ENCODE measurements at places on chromosomes 7 and 10.

DNA sequence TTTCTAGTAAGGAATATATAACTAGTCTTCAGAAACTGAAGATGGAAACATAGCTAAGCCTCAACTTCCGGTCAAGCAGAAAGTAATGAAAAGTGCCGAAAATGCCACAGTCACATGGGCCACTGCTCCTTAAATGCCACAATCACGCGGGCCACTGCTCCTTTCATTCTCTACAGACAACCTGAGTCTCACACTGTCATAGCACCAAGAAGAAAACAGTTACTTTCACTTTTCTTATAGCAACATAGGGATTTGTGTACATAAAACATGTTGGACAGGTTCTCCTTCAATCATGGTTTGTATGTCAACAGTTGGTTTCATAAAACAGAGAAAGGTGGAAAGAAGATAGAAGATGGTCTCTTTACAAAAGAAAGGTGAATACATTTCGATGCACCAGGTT, 48.6 kb upstream of the NOBOX start:
- DNase-seq, result no peak

DNA sequence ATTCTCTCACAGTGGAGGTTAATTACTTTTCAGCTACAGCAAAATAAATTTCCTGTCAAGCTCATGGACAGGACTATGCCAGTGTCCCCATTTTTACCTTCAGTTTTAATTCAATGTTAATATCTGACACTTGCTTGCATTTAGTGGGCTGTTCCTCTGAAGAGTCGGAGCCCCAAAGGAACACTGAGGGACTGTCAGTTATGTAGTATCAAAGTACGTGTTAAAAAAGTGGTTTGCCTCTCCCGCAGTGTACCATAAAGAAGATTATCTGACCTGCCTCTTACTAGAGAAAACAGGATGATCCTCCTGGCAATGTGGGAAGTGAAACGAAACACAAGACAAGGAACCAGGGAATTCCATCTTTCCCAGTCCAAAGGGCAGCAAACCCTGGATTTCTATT, 1010.9 kb upstream of the PHF14 start:
- no peak for DNase-seq

- DNase-seq, result peak; percentile 82
Measured at GRCh38 chr10:83140811-83141210, 998.5 kb upstream of the GHITM start.

DNA sequence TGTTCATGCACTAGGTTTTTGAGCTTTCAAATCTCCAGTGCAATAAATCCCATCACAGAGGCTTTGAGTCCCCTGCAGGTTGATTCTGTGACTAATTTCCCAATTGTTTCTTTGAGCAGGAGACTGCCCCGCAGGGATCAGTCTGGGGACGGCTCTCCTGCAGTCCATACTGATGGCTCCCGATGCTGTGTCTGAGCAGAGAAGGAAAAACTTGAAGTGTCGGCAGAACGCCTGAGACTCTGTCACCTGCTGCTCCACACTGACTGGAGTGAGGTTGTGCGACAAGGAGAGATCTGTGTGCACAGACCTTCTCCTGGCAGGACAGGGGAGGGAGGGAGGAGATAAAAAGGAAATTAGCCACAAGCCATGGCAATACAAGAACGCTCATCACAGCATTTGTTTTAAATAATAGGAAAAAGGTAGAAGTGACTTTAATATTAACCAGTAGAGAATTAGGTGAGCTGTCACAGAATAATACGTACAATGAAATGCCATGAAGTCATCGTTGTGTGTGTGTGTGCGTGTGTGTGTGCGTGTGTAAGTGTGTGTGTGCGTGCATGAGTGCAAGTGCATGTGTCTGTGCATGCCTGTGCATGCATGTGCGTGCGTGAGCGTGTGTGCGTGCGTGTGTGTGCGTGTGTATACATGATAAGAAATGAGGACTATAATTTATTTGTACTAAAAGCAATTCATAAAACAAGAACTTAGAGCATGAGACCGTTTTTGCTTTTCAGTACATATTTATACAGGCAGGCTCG, 38.2 kb downstream of the HTR5A start:
- DNase-seq, result no peak

- no peak for DNase-seq
Measured at GRCh38 chr10:131231965-131232541, 79.5 kb downstream of the TCERG1L start.

DNA sequence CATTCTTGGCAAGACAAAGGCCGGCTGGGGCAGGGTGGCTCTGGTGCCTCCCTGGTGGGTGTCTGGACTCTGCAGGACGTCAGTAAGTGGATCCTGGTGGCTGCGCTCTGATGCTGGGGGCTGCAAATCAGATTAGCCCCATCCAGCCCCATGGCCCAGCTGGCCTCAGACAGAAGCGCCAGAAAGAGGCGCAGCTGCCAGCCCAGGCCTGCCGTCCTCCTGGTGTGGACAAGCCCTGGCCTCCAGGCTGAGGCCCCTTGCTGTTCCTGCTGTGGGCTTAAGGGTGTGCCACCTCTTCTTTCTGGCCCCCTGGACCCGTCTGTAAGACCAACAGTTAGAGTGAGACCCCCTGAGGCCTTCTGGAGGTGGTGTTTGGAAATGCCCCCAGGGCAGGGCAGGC, 5.9 kb upstream of the LFNG start:
- no peak for DNase-seq

GRCh38 chr10:6511347-6511746, 68.7 kb downstream of the PRKCQ start:
- no peak for DNase-seq

- DNase-seq, result no peak
Measured at GRCh38 chr7:76123316-76123715, 75.4 kb downstream of the MDH2 start.

- no peak for DNase-seq
Measured at GRCh38 chr7:142560166-142560565, 189.1 kb upstream of the PRSS1 start.

- DNase-seq, result no peak
Measured at GRCh38 chr10:128191847-128192246, 65.6 kb upstream of the MKI67 start.

DNA sequence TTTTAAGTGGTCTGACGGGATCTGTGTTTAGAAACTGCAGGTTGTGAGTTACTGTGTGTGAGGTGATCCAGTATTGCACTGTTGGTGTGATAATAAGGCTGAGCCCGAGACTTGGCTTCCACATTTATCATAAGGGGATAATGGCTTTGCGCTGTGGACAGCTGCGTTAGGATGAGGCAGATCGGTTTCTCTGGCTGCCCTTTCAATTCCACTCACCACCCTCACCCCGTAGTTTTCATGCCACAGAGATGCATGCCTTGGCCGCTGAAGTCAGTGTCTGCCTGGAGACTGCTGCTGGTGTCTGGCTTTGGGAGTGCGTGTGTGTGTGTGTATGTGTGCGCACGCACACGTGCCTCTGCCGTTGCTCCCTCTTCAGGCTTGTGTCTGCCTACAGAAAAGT, 273.0 kb downstream of the CCDC3 start:
- DNase-seq, result no peak

DNA sequence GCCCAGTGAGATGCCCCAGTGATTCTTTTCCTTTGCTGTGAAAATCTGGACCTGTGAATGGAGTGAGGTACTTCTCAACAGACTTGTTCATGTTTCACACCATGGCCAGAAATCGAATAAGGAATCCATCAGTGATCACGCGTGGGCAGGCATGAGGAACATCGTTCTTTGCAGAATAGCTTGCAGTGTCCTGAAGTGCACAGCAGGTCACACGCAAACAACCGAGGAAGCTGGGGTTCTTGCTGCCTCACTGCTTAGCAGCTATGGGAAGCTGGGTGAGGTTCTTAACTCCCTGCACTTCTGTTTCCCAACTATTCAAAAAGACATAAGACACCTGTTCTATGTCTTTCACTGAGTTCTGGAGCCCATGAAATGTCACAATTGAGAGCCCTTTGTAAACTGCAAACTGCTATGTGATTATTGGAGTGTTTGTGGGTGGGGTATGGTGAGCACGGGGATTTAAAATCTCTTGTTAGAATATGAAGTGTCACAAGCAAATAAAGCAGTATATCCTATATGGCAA, 253.4 kb downstream of the KIAA1217 start:
- no peak for DNase-seq
